ENCODE measurements at places on chromosomes 16 and 17. TPM values are rescaled to one million over a fixed set of nuclear protein-coding genes. Genes with fewer than 3 reads are reported as not detected.

The ULK2 gene
- 31.0 TPM for total RNA-seq

The TNFSF12 gene
- 16.1 TPM for total RNA-seq

The ZCCHC14 gene
- 31.5 TPM for total RNA-seq

The PYY gene
- 0.13 TPM for total RNA-seq

The CENPN gene
- total RNA-seq: 36.8 TPM

The CD19 gene
- total RNA-seq: not detected

The CASKIN1 gene
- under 0.01 TPM for total RNA-seq

The CCT6B gene
- total RNA-seq: 4.8 TPM

The ABCC3 gene
- 25.2 TPM for total RNA-seq

The ETV4 gene
- total RNA-seq: 0.26 TPM

The CTU2 gene
- 10.5 TPM for total RNA-seq

The PPL gene
- 13.7 TPM for total RNA-seq

The TMC7 gene
- total RNA-seq: 2.5 TPM

The IL17C gene
- not detected for total RNA-seq

The CDH5 gene
- 0.26 TPM for total RNA-seq
